Activated CD8-positive, alpha-beta memory T cell treated with anti-CD3 and anti-CD28 coated beads for 36 hours (primary cell): ENCODE measurements at places on chromosomes 5 and 9. TPM values are rescaled to one million over a fixed set of nuclear protein-coding genes. Genes with fewer than 3 reads are reported as not detected.

DMRTA1 gene
- total RNA-seq = not detected

GFRA3 gene
- total RNA-seq = not detected

GPRIN1 gene
- 2.7 TPM for total RNA-seq

GZMA gene
- 18.3 TPM for total RNA-seq

WDR38 gene
- total RNA-seq = not detected

HEMGN gene
- 0.55 TPM for total RNA-seq

TIMD4 gene
- total RNA-seq = 1.0 TPM

GRXCR2 gene
- total RNA-seq = not detected

GADD45G gene
- 3.2 TPM for total RNA-seq

EGFLAM gene
- total RNA-seq = not detected

GHR gene
- total RNA-seq = not detected

RASEF gene
- total RNA-seq = not detected

BAAT gene
- 0.08 TPM for total RNA-seq

PCDHGA3 gene
- not detected for total RNA-seq

PCDHB13 gene
- not detected for total RNA-seq

ITGA2 gene
- total RNA-seq = 6.2 TPM

IPO11 gene
- 76.1 TPM for total RNA-seq

CD72 gene
- 13.7 TPM for total RNA-seq

TUSC1 gene
- not detected for total RNA-seq

CNTNAP3 gene
- total RNA-seq = not detected

IL4 gene
- 2.5 TPM for total RNA-seq

ANXA2R gene
- total RNA-seq = 1.4 TPM

SPINK6 gene
- not detected for total RNA-seq

SYNPO gene
- 0.04 TPM for total RNA-seq

SSNA1 gene
- 103 TPM for total RNA-seq

SV2C gene
- not detected for total RNA-seq

SLC6A7 gene
- total RNA-seq = not detected

KCNV2 gene
- not detected for total RNA-seq

SPINK13 gene
- not detected for total RNA-seq

PROB1 gene
- total RNA-seq = 8.9 TPM

KLF4 gene
- total RNA-seq = not detected

CBY3 gene
- total RNA-seq = 0.55 TPM

LCN12 gene
- total RNA-seq = 0.73 TPM

ZBED3 gene
- 2.6 TPM for total RNA-seq

ARHGEF37 gene
- total RNA-seq = 0.23 TPM

TLX3 gene
- not detected for total RNA-seq

KIF20A gene
- 37.5 TPM for total RNA-seq

CDX1 gene
- not detected for total RNA-seq

CDKN2B-AS1 gene
- 0.67 TPM for total RNA-seq

MED7 gene
- 12.6 TPM for total RNA-seq

CDK9 gene
- total RNA-seq = 103 TPM

NOXA1 gene
- 0.67 TPM for total RNA-seq

FGF1 gene
- total RNA-seq = not detected

CDO1 gene
- total RNA-seq = 0.11 TPM

ADAMTS16 gene
- not detected for total RNA-seq

C5orf34 gene
- total RNA-seq = 9.5 TPM

C9orf153 gene
- 0.19 TPM for total RNA-seq

PCDHGA6 gene
- 0.13 TPM for total RNA-seq

TXNDC8 gene
- total RNA-seq = not detected
